Epithelial cell of prostate (primary cell): ENCODE measurements at places on chromosomes 3 and 15.

- no peak for DNase-seq
Observed at GRCh38 chr3:69445024-69445423, 59.1 kb upstream of the FRMD4B start.

- no peak for DNase-seq
Observed at GRCh38 chr15:25950014-25950413, 86.9 kb upstream of the ATP10A start.

- no peak for DNase-seq
Observed at GRCh38 chr3:74542441-74542840, 72.0 kb downstream of the CNTN3 start.

GRCh38 chr15:99086327-99086667 lies 18.6 kb upstream of the SYNM start:
- no peak for DNase-seq

DNA sequence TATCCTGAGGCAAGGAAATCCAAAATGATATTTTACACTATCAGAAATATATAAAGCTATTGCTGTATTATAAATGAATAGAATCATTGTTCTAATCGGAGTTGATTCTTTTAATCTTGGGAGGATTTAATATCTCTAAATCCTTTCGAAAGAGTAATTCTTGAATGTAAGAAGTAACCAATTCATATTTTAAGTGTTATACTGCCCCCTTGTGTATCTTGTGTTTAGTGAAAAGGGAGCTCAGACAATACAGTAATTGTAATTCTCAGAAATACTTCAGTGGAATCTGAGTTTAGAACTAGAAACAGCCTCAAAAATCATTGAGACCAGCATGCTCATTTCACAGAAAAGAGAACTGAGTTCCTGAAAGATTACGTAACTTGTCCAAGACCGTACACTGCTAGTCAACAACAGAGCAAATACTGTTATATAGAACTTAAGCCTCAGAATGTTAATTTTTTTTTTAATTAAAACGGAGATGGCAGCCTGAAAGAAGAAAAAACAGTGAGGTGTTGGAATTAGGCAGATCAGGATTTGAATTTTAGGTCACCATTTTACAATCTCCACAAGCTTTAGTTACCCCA lies 42.9 kb downstream of the PLCH1 start:
- no peak for DNase-seq

- DNase-seq, result no peak
Observed at GRCh38 chr15:81056304-81056703, 55.6 kb downstream of the TLNRD1 start.

- no peak for DNase-seq
Observed at GRCh38 chr3:157499342-157499963, 3.8 kb downstream of the VEPH1 start.

DNA sequence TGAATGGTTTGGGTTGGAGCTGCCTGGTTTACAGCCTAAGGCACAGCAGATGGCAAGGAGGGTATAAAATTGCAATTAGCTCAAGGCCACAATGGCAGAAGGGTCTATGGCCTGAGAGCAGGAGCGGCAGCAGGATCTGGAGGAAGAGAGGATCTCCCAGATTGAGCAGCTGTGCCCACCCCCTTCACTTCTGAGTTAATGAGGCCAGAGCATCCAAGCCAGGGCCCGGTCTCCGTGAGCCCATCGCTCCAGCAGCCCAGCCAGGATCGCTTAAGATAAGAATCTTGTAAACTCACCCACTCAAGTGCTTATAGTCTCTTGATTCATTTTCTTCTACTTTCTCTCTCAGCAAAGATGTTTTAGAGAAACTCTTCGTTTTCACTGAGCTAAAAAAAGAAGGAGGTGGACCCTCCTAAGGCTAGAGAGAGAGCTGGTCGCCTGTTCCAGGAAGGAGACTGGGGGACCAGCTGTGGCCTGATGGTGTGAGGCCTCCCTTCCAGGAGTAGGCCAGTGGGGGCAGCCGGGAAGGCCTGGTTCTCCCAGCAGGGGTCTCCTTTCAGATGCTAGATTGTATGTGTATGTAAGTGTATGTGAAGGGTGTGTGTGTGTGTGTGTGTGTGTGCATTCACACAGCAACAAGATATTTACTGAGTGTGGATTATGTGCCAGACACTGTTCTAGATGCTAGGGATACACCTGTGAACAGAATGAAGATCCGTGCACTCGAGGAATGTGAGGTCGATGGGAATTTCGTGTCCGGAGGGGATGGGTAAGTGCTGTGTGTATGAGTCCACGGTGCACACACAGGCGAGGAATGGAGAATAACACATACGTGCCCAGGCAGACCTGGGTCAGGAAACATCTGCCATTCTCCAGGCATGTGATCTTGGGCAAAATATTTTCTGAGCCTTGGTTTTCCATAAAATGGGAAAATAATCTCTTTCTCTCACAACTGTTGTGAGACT lies 18.6 kb downstream of the MAGEF1 start:
- DNase-seq, result no peak

DNA sequence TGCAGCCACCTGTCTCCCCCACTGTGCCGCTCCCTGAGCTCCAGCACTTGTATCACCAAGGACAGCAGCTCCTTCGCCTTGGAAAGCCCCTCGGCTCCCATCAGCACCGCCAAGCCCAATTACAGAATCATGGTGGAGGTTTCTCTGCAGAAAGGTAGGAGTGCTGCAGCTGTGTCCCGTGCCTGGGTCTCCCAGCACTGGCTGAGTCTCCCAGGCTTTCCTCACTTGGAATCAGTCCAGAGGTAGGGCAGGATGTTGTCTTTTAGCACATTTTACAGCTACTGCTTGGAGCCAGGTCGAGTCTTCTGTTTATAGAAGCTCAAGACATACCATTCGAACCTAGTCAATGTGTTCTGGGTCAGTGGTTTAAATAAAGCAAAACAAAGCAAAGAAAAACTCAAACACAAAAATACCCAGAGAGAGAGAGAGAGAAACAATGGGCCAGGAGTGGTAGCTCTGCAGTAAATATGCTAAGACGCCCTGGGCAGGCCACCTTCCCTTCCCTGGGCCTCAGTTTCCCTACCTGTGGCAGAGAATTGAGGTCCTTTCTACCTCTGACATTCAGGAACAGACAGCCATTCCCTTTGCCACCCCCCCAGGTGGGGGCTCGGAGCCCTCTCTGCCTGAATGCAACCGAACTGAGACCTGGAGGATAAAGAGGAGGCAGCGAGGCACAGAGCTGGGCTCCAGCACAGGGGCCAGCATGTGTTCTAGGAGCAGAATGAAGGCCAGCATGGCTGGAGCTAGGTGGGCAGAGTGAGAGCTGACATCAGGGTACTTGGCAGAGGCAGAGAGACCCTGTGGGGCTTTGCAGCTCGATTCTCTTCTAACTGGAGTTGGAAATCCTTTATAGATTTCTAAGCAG lies 44.1 kb downstream of the STARD5 start:
- no peak for DNase-seq

GRCh38 chr15:89163271-89164055 lies 57.9 kb downstream of the RLBP1 start:
- DNase-seq, result no peak

DNA sequence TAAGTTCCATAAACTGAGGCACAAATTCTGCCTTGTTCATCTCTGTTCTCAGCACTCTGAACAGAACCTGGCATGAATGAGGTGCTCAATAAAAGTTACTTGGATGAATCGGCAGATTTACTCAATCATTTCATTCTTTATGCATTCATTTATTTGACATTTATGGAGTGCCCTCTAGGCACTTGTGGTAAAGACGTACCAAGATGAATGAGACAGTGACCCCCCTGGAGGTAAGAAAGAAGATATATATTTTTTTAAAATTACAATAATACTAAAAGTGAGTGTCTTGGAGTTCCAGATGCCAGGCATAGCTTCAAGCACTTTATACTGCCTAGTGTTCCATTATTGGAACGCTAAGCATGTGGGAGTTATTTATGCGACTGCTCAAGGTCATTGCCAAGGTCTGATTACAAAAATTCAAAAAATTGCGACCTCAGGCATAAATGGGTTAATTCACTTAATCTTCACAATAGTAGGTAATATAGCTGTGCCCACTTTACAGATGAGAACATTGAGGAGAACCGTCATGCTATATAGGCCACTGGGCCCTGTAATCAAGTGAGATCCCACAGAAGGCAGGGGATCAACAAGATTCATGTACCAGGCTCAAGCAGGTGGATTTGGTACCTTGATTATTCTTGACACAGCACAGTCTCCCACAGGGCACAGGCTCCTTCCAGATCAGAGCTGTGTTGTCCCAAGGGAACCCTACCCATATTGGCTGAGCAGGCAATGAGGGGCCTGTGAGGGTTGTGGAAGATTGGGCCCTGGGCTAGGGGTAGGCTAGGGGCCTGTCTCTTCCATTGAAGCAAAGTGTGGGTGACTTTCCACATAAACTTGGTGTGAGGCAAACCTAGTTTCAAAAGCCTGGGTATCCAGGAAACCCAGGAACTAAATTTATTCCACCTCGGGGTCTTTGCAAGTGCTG lies 10.7 kb downstream of the XIRP1 start:
- no peak for DNase-seq

GRCh38 chr15:101266034-101266433 lies 11.3 kb downstream of the SELENOS start:
- no peak for DNase-seq

- no peak for DNase-seq
Observed at GRCh38 chr3:180265551-180265950, 228.8 kb upstream of the PEX5L start.

- DNase-seq, result no peak
Observed at GRCh38 chr3:187049462-187050101, 89.7 kb downstream of the RPL39L start.

DNA sequence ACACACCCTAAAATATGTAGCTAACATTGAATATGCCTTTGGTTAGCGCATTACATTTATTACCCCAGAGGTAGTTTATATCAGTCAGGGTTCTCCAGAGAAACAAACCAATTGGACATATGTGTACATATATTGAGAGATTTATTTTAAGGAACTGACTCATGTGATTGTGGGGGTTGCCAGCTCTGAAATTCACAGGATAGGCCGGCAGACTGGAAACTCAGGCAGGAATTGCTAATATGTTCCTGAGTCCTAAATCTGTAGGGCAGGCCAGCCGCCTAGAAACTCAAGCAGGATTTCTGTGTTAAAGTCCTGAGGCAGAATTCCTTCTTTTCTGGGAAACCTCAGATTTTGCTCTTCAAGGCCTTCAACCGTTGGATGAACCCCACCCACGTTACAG lies 189.7 kb downstream of the CDIN1 start:
- DNase-seq, result no peak

DNA sequence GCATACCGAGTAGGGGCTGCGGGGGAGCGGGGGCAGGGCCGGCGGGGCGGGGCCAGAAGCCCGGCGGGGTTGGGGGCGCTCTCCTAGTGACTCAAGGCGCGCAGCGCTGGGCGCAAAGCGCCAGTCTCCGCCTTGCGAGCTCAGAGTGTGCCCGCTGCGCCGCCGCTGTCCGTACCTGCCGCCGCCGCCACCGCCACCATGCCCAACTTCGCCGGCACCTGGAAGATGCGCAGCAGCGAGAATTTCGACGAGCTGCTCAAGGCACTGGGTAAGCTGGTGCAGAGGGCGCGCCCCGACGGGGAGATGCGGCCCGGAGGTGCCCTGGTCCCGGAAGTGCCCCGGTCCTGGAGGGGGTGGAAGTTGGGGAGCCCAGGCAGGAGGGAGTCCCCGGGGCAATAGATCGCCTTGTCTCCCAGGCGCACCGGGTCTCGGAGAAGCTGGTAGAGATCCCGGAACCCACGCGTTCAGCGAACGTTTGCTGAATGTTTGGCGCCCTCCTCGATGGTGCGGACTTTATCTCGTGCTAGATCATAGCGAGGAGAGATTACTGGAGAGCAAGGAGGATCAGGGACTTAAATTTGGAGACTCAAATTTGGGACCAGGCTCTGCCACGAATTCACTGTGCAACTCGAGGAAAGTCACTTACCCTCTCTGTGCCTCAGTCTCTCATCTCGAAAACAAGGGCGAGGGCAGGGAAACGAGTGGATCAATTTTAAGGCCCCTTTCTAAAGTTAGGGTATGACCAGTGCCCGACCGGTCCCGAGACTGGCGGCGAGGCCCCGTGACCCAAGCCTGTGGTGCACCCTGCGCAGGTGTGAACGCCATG lies at the start of gene CRABP1:
CRABP1 (plus strand) TSS at position 123 of the 826 bp plus-strand sequence; CDS start at position 199, 76 bp downstream.
- no peak for DNase-seq

GRCh38 chr15:44775953-44776352 lies 39.6 kb downstream of the TRIM69 start:
- no peak for DNase-seq

- peak; percentile 18 for DNase-seq
Observed at GRCh38 chr3:13301286-13301987, 118.7 kb downstream of the NUP210 start.

DNA sequence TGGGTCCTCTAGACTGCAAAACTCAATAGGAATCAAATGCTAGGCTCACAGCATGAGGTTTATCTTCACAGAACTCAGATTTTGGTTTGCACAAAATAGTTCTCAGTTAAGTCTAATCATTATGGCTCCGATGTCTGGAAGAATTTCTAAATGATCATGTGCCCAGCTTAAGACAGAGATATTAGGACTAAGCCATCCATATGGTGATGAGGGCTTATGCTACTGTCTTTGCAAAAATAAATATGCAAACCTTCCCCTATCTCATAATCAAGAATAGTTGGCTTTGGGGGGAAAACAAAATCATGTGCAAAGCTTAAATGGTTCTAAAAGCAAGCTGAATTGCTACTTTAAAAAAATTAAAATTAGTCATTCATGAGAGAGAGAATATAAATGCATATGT lies 96.5 kb downstream of the CFAP20DC start:
- DNase-seq, result no peak

- DNase-seq, result no peak
Observed at GRCh38 chr3:15404767-15405166, 22.6 kb downstream of the METTL6 start.

DNA sequence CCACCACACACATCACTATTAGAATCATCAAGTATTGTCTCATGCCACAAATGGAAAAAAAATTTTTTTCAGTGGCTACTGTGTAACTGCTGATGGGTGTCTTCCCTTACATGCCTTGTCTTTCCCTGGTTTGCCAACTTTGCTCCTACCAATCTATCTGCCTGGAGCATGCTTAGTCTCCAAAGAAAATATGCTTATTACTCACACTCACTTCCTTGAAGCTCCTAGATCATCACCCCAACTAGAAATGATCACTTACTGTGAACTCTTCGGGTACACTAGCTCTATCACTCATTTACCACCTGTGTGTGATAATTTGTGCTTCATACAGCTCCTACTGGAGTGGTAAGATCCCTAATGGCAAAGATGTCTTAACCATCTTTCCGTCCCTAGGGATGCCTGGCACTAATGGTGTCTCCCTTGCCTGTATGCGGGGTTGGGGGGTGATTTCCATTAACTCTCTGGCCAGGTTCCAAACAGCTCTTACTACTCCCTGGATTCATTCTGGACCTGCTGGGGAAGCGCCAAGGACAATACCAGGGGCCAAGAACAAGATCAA lies 799 bp downstream of the VPS33B start:
- no peak for DNase-seq

DNA sequence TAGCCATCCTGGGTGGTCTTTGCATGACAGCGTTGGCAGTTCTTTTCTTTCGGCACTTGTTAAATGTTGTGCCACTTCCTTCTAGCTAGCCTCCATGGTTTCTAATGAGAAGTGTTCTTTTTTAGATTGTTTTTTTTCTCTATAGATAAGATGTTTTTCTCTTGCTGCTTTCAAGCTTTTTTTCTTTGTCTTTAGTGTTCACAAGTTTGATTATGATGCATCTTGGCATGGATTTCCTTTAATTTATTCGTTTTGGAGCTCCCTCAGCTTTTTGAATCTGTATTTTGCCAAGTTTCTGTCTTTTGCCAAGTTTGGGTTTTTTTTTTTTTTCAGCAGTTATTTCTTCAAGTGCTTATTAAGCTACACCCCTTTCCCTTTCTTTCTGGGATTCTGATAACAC lies 53.1 kb downstream of the TM2D3 start:
- no peak for DNase-seq

- no peak for DNase-seq
Observed at GRCh38 chr3:194707147-194707540, 21.5 kb downstream of the FAM43A start.

- no peak for DNase-seq
Observed at GRCh38 chr3:105800320-105800719, 68.5 kb downstream of the CBLB start.
